ENCODE measurements at places on chromosomes 2 and 18.

DNA sequence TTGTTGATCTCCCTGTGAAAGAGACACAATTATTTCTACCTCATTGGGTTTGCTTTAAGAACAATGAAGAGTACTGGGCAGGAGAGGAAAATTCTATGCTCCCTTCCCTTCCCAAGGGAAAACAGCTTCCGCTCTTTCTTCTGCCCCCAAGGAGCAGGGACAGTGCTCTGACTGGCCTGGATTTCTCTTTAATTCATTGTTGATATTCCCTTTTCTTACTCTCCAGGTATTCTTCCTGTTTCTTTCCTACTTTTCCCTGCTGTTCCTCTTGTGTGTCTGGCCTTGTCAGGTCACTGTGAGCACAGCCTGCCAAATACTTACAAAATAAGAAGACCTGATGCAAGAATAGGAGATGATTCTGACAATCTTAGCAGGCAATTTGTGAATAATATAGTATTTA, 49.6 kb upstream of the SPAG16 start:
- DNase-seq, result no peak

DNA sequence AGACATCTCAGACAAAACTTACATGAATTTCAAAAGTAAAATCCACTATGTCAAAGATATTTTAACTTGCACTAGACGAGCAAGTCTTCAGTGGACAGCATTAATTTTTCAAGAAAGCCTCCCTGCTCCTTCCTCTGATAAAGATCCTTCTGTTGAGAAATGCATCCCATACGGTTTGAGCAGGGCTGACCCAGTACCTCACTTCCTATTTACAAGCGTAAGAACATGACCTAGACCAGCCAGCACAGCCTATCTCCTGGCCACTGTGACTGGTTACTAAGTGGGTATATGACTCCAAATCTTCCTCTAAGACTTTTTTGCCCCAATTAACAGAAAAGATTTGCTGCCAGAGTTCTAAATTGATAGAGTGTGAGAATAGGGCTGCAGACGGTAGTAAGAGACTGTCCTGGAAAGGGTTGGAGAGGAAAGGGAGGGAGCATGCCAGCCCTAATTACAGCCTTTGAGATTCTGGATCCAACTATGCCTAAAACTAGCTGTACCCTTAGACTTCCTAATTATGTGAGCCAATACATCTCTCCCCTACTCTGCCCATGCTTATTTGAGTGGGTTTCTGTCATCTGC, 108.4 kb downstream of the PRELID3A start:
- DNase-seq, result no peak

DNA sequence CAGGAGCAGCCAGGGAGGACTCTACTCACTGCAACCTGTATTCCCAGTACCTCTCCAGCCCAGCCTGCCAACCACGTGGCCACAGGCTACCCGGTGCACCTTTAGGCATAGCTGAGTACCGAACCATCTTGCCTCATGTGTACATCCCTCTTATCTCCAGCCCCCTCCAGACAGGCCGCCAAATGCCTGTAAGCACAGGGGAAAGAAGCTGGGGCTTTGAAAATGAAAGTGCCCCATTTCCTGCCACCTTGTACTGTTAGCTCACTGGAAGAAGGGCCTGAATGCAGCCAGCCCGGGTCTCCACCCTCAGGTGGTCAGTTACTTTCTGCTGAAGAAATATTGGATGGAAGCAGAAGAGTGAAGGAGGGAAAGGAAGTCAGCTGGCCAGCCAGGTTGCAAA, 27.2 kb upstream of the RFX8 start:
- no peak for DNase-seq

GRCh38 chr18:50298443-50299284, 11.2 kb upstream of the CXXC1 start:
- no peak for DNase-seq

- DNase-seq, result no peak
Measured at GRCh38 chr2:189880832-189881492, 96.7 kb downstream of the PMS1 start.

Data from GM20000 (cell line).